ENCODE measurements at places on chromosomes 5 and 9.

DNA sequence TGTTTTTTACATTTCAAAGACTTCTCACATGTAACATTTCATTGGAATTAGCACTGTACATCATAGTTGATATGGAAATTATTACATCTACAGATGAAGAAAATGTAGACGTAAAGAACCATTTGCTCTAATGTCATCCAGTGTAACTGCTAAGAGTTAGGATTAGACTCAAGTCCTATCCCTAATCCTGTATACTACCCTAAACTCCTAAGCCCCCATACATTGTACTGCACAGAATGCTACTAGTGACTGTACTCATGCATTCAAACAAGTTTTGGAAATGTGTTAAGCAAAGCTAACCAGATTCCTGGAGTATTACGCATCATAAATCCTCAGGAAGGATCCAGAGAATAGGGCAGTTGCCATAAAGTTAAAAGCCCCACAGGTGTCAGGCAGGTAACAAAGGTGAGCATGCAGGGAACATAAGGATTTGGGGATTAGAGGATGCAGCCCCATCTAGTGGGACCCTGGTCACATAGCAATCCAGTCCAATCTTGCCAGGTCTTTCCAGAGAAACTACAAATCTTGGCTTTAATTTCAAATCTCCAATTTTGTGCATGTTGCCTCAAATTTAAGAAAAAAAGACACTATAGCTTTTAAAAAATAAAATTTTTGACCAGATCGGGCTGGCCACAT, 32.0 kb downstream of the HAVCR1 start:
- peak; percentile 78 for DNase-seq

DNA sequence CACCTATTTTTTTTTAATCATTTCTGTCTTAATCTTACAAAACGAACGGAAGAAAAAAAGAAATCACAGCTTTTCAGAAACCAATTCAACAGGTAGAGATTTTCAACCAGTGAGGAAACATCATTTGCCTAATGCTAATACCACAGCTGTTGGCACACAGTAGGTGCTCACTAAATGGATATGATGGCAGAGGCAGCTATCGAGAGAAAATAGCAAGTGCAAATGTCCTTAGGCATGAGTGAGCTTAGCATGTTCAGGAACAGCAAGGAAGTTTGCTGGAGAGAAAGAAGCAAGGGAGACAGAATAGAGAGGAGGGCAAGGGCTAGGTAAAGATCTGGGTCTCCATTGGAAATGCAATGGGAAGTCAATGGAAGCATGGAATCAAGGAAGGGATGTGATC, 49.2 kb downstream of the CEMIP2 start:
- DNase-seq, result no peak

GRCh38 chr9:13163946-13164345, 115.5 kb downstream of the MPDZ start:
- no peak for DNase-seq

- no peak for DNase-seq
Observed at GRCh38 chr5:33734537-33734936, 157.3 kb downstream of the ADAMTS12 start.

- DNase-seq, result no peak
Observed at GRCh38 chr5:139872052-139872766, 76.6 kb downstream of the PSD2 start.

DNA sequence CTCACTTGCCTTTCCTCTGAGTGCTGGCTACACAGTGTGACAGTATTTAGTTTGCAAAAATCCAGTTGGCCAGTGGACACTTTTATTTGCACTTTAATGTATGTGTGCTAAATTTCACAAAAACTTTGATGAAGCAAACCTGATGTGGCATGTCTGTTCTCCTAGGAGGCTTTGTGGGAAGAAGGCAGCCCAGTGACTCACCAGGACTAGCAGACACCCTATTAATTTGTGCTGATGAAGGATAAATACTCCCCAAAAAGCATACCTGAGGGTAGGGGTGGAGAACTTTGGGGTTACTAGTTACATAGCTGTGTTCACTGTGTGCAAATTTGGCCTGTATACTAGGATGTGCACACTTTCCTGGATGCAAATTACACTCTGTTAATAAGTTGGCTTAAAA, 39.3 kb upstream of the IPPK start:
- no peak for DNase-seq

DNA sequence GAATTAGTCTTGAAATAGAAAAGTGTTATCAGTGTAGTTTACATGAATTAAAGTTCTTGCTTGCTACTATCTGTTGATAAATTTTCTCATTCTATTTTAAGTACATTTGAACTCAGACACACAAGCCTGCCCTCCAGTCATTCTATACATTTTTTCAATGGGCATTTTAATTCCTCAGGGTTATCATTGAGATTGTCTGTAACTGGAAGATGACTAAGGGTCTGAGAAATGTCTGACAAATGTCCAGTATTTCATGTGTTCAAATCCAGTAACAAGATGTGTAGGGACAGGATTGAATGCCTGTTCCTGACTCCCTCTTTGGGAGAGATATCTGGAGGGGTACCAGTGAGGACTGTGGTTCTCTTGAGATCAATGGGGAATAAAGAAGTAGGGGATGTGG, 223.9 kb upstream of the ADAMTSL1 start:
- DNase-seq, result no peak

GRCh38 chr9:132288966-132289365, 65.8 kb downstream of the SETX start:
- DNase-seq, result no peak

DNA sequence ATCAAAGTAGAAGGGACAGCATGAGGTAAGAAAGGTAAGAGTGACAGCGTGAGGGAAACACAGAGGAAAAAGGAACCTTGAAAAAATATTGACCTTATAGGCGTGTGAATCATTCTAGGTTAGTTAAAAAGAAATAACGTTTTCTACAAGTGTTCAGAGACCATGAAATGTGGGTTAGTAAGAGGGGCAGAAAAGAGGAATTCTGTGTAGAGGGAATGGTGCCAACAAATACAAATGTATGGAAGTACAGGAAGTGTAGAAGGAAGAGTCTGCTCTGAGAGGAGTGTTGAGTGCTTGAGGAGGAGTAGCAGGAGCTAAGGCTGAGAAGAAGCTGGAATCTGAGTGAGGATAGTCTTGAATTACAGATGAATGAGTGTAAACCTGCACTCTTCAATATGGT, 418.6 kb upstream of the RIOK2 start:
- DNase-seq, result no peak

- DNase-seq, result no peak
Observed at GRCh38 chr5:135505973-135506372, 29.8 kb downstream of the NEUROG1 start.

DNA sequence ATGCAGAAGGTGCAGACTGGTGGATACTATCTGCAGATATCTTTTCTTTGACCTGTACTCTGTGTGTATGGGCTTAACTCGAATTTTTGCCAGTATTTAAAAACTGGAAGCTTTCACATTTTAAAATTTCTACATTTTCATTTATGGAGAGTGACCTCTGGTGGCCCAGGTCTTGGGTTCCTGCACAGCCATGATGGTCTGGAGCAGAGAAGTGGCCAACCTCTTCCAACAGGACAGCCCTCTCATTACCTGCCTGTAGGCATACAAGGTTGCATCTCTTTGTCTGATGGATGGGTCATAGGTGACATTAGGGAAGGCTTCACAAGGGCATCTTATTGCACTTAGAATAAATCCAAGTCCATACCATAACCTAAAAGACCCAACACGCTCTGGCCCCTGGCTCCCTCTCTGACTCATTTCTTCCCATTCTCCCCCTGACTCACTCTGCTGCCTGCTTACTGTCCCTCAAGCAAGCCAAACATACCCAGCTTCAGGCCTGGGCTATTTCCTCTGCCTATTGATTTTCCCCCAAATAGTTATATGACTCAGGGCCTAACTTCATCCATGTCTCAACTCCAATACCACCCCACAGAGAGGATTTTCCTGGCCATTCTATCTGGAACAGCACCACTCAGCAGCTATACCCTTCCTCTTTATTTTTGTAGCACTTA, 113.3 kb upstream of the SLC1A3 start:
- DNase-seq, result no peak

DNA sequence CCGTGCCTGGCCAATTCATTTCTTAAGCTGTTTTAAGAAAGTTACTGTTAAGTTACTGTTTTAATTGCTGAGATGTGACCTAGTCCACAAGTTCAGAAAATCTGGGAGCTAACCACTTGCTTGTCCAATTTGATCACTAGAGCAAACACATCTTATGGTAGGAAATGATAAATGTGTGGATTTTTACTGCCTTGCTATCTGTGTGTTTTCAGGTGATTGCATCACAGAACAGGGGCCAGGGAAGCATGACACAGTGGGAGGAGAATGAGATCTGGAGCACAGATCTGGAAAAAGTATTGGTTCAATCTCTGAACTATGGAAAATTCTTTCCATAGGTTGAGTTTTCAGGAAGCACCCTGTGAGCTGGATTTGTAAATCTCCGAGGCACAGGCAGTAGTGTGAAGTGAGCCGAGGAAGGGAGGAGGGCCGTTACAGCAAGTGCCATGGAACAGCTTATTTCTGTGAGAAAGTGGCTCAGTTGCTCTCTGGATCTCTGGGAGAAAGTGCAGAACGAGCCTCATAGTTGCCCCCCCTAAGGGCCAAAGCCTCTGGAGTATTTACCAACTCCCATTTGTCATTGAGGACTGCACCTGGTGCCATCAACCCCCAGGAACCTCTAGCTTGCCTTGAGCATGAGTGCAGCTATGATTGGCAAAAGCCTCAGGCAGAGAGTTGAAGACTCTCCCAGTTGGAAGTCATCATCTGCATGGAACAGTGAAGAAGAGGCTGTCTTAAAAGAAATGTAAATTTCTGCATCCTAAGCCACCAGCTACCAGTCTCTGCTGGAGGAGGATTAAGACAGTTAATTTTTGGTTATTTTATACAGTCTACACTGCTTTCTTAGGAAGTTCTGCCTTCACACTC, 161.8 kb upstream of the CLINT1 start:
- peak; percentile 7 for DNase-seq

DNA sequence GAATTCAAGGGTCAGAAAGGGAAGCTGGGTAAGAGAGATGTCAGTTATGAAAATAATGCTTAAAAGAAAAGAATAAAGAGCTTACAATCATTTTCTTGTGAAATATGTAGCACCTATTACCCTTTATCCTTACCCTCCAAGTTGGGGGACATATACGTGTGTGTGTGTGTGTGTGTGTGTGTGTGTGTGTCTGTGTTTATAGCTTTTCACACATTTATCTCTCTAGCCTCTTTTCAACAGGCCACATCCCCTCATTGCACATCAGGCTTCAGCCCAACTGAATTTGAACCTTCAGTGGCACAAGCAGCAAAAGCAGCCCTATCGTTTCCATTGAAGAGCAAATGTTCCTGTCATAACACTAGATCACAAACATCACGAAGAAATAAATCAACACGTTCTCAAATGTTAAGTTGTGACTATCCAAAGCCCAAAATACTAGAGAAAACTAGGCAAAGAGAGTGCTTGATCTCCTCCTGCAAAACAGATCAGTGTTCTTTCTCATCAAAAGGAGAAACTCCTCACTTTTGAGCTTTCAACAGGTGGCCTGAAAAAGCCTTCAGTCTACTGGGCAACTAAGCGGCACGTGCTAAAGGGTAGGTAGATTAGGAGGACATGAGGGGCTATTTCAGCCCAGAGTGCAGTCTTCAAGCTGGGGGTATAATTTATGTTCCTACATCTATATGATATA, 416.4 kb downstream of the EFNA5 start:
- DNase-seq, result no peak

GRCh38 chr9:127863191-127863621, 8.7 kb upstream of the ENG start:
- no peak for DNase-seq

- DNase-seq, result no peak
Observed at GRCh38 chr5:35876922-35877321, 20.2 kb downstream of the IL7R start.

DNA sequence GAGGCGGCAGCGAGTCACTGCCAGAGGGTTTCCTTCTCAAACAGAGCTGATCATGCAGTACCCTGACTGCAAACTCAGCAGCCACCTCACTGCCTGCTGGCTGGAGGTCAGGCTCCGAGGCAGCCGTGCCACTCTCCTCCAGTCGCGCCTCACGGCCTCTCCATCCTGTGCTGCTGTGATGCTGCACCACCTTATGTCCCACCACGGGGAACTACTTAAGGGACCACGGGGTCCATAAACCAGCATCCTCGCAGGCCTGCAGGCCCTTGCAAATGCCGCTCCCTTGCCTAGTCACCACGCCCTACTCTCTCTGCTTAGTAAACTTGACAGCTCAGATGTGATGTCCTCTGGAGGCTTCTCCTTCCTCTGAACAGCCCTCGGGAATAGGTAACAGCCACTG, 99.2 kb downstream of the CRB2 start:
- no peak for DNase-seq

DNA sequence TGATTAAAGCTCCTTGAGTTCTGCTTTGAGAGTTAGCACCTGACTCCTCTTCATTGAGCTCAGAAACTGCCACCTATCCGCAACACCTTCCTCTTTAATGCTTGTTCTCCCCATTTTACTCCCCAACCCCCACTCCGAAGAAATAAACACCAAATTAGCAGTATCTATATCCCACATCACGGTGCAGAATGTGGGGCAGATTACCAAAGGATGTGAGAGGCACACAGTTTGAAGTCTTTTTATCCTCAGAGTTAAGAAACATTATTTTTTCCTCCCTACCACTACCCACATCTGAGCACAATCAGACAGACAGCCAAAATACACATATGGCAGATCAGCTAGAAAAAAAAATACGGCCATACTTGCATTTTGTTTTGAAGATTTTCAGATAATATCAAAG, 26.1 kb upstream of the IL7R start:
- no peak for DNase-seq

DNA sequence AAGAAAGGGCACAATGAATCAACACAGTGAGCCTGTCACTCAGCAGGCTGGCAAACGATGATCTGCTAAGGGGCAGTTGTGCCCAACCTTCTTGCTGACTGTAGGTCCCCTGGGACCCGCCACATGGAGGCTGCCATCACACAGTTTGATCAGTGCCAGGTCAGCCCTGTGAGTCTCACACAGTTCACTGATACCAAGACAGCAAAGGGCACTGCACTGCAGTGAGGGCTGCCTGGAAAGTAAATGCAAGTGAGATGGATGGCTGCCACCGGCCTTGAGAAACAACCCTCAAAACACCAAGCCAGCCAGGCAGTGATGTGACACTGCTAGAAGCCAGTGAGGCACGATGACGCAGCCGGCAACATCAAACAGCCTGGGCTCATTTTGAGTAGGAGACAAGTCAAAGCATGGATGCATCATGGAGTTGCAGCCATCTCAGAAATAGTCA, 30.3 kb downstream of the FOXD1 start:
- DNase-seq, result no peak

- no peak for DNase-seq
Observed at GRCh38 chr9:431701-432100, 217.0 kb downstream of the DOCK8 start.

GRCh38 chr9:17521100-17521855, 57.6 kb upstream of the SH3GL2 start:
- no peak for DNase-seq

GRCh38 chr9:81363916-81364480, 325.3 kb downstream of the TLE1 start:
- no peak for DNase-seq

GRCh38 chr5:39816156-39816845, 391.5 kb upstream of the DAB2 start:
- no peak for DNase-seq

DNA sequence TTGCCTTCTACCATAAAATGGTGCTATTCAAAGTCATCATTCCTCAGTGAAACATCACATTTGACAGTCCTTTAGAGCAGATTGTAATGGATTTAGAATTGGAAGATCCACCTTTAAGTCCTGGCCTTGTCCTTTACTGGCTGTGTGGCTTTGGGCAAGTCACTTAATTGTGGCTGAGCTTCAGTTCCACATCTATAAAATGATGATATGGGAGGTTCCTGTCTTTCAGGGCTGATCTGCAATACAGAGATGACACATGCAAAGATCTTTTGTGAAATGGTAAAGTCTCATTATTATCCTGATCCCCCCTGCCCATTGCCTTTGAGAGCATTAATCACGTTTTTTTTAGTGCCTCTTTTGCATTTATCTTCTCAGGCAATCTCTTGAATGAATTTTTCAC, 58.2 kb downstream of the ZFAND5 start:
- no peak for DNase-seq

Data from DMS53 (cell line).